ENCODE measurements at places on chromosomes 2 and 18.

DNA sequence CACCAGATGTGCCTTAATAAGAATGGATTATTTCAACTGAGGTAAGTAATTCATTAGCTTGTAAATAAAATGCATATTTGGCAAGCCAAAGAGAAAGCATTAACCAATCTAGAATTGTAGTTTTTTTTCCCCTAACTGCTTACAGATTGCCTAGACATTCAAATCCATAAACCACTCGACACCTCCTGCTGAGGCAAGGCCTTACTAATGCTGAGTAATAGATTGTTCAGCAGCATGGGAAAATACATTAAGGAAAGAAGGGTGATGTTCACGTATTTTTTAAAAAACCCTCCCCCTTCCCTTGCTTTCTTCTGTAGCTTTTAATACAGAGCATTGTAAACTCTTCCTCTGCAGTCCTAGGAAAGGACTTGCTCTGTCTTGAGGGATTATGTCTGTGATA is 17.0 kb upstream of the LINC00305 start:
- no peak for DNase-seq

DNA sequence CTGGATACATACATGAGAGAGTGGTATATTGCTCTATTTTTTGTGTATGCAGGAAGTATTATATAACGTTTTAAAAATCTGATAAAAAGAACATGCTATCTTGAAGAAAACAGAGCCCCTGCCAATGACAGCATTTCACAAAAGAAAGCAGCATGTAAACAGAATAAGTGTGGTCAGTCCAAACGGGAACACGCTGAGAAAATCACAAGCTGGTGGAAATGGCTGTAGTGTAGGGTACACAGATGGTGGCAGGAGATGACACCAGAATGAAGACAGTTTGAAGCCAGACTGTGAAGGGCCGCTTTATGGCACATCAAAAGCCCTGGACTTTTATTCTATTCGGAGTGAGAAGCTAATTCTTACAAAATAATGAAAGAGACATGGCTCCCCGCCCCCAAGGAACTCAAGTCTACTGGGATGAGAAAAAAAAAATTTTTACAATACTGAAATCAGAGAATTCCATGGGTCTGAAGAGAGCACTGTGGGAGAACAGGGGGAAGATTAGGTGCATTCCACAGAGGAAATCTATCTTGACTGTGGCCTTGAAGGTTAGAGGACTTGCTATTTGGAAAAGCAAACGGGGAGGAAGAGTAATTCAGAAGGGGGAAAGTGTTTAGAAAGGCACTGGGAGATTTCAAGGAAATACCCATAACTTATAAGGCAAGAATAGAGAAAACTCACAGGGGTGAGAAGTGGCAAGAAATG is 217.7 kb upstream of the SMAD7 start:
- no peak for DNase-seq

DNA sequence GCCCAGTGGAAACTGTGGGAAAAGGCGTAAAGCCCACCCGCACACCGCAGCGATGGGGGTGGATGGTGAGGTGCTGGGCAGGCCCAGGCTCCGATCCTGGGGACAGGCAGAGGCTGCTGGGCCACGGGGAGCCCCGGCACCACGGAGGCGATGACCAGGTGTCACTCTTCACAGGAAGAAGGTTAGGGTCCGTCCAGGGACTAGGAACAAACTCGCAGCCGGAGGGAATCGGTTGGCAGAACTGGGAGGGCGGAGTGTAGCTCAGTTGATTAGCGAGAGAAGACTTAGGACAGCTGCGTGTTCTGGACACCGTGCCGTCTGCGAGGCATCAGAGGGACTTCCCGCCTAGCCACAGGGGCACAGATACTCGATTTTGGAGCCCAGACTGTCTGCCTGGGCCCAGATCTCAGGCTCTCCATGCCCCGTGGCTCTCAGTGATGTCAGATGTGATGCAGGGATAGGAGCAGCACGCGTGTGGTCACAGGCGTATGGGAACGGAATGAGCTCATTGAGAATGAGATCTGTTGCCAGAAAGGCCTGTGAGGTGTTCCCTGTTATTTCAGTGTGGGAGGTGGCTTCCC is 16.1 kb upstream of the ALLC start:
- no peak for DNase-seq

GRCh38 chr18:9330419-9330818 is 4.2 kb upstream of the TWSG1 start:
- DNase-seq: no peak

DNA sequence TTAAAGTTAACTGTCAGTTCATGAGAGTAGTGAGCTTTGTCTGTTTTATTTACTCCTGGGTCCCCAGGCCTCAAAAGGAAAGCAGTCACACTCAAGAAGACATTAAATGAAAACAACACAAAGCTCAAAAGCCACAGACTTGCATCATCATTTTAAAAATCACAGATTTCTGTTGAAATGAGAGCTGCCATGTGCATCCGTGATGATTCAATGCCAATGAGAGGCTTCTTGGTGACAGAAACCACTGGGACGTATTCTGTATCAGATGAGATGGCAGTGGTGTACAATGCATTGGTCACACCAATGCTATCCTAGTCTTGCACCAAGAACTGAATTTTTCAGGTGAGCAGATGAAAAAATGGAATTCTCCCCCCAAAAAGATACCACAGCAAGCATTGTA is 204.8 kb downstream of the ANAPC1 start:
- no peak for DNase-seq

- no peak for DNase-seq
Observed at GRCh38 chr2:191666732-191667131, 11.2 kb upstream of the NABP1 start.

DNA sequence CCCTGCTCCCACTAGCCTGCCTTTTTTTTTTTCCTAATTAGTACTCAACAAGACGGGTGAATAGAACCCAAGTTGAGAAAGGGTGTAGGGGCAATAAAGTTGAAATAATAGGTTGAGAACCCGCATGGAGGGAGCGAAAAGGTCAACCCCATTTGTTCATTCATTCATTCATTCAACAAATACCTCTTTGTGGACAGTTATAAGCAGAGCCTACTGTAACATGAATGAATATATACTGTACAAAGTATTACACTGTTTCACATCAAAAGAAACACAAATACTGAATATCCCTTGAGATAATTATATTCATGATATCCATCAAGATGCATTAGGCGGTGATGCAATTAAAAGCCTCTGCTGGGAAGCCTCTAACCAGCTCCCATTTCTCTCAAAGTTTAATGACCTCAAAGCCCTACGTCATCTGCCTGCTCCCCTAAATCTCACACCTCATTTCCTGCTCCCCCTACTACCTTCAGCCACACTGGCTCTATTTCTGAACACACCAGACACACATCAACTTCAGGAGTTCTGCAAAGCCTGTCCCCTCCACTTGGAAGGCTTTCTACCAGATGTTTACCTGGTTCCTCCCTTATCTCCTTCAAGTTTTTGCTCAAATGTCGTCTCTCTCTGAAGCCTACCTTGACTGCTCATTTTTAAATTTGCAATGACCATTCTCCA is 1.4 kb upstream of the NBAS start:
- DNase-seq: no peak

DNA sequence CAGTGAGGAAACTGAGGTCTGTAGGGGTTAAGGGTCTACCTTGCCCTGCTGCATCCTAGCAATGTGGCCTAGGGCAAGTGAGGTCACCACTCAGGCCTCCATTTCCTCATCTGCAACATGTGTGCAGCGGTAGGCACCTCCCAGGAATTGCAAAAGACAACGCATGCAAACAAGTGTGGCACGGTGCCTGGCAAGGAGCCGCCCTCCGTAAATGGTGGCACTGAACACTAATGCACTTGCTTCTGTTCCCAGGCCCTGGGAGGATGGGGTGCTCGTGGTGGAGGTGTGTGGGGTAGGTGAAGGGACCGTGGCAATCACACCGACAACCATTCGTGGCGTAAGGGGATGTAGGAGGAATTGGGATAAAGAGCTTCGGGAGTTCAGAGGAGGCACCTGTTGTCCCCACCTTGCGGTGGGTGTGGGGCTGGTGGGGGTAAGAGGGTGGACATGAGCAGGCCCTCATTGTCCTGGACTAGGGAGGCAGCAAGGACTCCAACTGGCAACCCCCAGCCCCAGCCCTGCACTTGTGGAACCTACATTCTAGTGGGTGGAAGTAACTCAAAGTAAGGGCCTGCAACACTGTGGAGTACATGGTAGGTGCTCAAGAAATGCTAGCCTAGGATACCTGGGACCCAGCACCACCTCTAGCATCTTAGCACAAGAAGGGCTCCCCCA is 26.0 kb downstream of the ATOH8 start:
- no peak for DNase-seq

DNA sequence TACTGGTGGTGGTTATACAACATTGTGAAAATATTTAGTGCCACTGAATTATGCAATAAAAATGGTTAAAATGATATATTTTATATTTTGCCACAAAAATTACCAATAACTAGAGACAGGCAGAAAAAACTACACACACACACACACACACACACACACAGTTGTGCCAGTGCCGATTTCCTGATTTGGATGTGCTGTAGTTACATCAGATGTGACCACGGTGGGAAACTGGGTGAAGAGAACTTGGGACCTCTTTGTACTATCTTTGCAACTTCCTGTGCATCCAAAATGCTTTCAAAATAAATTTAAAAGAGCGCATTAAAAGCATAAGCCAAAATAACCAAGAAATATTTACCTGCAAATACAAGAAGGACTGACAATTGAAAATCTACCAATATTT is 61.6 kb upstream of the CCBE1 start:
- DNase-seq: no peak

DNA sequence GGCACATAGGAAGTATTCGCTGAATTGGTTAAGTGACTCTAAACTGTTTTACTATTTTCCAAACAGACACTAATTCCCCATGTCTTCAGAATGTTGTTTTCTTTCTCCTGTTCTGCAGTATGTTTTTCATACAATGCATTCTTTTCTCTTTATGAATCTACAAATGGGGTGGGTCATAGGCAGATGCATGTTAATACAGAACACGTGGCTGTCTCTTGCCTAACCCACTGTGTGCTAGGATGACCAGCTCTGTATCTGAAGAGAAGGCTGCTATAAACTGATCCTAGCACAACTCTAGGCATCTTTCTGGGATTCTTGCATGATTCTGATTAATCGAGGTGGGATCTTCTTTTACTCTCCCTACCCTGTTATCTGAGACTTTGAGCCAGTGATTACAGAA is 826.0 kb downstream of the PLCL1 start:
- DNase-seq: no peak

DNA sequence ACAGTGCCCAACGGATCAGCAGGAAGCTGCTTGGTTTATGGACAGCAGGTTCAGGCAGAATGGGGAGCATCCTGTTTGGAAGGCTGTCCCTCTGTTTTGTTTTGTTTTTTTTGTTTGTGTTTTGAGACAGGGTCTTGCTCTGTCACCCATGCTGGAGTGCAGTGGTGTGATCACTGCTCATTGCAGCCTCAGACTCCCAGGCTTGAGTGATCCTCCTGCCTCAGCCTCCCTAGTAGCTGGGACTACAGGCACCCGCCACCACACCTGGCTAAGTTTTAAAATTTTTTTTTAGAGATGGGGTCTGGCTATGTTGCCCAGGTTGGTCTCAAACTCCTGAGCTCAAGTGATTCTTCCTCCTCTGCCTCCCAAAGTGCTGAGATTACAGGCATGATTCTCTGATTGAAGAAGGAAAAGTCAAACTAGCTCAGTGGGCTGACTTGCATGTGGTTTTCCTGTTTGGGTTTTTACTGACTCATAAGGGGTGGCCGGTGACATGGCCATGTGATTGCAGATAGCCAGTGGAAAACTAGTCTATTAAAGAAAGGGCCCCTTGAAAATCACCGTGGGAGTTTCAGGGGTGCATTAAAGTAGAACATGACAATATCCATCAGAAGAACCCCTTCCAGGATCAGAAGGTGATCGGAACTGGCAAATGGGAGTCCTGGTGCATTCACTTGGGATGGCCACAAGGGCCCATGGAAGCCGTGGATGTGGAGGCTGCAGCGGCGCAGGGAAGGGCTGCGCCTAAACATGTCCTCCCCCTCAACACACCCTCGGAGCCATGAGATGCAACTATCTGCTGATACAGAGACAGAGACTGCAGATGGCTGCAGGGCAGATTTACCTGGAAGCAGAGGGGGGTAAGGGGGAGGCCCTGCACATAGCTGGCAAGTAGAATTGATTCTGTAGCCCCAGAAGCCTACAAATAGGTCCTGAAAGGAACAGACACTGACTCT is 26.5 kb downstream of the AQP12B start:
- DNase-seq: no peak

DNA sequence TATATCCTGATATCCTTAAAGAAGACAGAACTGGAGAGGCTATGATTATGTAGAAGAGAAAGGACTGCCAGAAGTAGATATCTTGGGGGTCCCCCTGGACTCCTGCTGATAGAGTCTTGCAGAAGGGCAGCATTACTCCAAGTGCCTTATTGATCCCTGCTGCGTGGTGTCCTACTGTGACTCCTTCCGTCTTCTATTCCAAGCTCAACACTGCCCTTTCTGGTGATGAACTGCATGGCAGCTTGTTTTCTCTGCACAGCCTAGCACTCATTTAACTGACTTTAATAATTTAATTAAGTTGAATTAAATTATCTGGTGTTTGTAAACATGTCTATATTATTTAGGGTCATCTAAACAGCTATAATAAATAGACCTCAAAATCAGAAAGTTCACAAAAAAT is 194.1 kb upstream of the DSEL start:
- no peak for DNase-seq

- no peak for DNase-seq
Observed at GRCh38 chr2:127660291-127660578, 14.3 kb downstream of the GPR17 start.

GRCh38 chr2:8413589-8414135 is 268.2 kb upstream of the ID2 start:
- no peak for DNase-seq

DNA sequence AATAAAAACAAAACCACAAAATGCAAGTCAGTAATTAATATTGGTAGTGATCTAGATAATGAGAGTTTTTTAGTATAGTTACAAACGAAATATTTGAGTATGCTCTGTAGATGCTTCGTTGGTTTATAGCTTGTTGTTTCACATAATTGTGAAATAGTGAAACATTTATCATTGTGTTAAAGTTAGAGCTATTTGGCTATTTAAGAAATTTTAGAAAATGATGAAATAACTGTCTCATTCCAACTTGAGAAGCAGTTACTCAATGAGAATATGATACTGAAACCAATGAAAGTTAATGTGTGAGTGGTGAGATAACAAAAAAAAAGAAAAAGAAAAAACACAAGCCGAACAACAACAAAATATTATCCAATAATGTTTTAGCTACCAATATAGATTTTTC is 475.6 kb upstream of the ZEB2 start:
- DNase-seq: no peak

DNA sequence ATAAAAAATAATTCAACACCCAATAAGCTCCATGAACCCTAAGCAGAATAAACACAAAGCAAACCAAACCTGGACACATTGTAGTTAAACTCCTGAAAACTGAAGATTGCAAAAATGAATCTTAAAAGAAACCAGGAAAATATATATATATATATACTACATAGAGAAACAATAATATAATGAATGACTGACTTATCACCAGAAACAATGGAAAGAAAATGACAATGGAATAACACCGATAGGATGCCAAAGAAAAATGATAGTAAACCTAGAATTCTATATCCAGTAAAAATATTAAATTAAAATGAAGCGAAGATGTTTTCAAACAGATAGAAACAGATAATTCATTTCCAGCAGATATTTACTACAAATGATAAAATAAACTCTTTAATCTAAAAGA is 346.9 kb downstream of the IRS1 start:
- no peak for DNase-seq
